ENCODE measurements at places on chromosomes 4 and X. TPM values are rescaled to one million over a fixed set of nuclear protein-coding genes. Genes with fewer than 3 reads are reported as not detected.

RS1 gene
- not detected for total RNA-seq

IGBP1 gene
- total RNA-seq = 60.1 TPM

GPAT3 gene
- total RNA-seq = 0.18 TPM

MAGEA12 gene
- total RNA-seq = not detected

H2BW2 gene
- total RNA-seq = not detected

BMX gene
- not detected for total RNA-seq

Data from mesothelial cell of epicardium (in vitro differentiated cells).